ENCODE measurements at places on chromosomes 7 and 10.

DNA sequence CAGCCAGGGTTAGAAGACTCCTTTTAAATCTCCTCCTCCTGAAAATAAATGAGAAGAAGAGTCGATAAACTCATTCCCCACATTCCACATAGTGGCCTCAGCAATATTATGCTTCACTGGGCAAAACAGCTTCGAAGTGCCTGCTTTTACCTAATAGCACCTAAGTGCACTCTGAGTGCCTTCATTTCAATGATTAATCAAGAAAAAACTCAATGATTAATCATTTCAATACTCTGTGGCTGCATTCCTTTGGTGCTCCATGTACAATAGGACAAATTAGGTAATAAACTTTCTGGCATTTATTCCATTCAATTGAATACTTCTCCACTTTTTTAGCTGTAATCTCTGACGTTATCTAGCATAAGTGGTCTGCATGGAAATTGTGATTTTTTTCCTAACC lies 174.6 kb downstream of the CCDC71L start:
- DNase-seq = no peak

GRCh38 chr7:67547183-67547907 lies 550.7 kb downstream of the TYW1 start:
- DNase-seq = no peak

DNA sequence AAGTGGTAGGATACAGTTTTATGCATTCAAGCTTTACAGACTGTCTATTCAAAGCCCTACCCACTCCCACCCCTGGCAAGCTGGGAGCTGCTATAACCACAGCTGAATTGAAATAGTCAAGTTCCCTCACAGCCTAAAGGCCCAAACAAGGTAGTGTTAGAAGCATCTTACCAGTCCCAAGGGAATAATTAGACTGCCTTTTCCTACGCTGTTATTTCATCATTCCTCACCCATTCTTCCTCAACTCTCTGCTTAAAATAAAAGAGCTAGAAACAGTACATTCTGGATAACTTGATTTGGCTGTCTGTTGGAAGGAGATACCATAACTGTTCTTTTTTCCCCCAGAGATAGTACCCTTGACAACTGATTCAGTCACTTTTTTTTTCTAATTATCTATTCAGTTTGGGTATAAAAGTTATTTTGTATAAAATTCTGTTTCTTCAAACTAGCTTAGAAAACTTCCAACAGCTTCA lies 54.0 kb downstream of the RAPGEF5 start:
- DNase-seq = no peak

DNA sequence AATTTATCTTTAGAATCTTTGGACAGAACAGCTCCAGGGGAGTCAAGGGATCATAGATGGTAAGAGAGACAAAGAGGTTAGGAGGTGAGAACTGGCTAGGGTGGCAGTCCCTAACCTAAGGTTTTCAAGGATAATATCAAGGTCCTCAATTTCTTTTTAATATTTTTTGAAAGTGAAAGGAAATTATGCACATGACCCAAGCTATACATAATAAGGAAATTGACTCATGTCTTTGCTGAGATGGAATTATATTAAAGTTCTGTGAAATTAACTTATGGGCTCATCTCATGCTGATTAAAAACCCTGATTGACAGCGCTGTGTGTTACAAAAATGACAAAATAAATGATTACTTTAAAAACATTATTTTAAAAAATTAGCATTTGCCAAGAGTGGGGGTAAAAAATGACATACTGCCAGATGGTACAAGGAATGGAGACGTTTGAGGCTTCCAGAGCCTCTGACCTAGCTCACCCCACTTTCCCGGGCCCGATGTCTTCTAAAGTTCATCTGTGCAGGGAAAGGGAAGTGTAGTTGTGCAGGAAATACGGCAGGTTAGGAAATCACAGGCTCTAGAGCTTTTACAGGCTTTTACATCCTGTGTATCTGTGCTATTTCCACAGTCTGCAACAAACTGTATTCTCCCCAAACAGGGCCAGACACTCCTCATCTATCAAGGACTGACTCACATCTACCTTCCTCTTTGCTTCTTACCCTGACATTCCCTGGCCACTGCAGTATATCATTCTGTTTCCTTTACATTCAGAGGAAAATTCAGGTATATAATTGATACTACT lies 185.6 kb upstream of the PRSS58 start:
- DNase-seq = no peak

GRCh38 chr7:3446786-3447185 lies 145.7 kb downstream of the SDK1 start:
- DNase-seq = no peak

DNA sequence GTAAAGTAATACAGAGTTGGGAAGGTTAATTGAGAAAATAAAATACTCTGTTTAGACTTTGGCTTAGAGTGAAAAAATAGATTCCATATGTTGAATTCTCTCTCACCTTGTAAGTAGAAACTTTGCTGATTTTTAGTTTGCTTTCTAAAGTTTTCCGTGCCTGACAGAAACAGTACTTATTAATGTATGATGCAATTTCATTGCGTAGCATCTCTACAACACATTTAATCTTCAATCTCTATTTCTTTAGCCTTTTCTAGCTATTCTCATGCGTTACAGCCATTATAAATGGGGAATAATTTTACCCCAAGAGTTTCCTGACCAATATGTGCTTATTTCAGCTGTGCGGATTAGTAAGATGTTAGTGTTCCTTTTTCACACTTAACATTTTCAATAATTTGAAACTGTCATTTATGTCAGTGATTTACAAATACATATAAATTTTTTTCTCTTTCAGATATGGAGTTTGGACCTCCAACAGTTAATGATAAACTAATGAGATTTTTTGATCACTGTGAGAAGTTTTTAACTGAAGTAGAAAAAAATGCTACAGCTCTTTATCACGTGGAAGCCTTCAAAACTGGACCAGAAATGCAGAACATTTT lies 3.3 kb downstream of the MINPP1 start:
- DNase-seq = no peak

DNA sequence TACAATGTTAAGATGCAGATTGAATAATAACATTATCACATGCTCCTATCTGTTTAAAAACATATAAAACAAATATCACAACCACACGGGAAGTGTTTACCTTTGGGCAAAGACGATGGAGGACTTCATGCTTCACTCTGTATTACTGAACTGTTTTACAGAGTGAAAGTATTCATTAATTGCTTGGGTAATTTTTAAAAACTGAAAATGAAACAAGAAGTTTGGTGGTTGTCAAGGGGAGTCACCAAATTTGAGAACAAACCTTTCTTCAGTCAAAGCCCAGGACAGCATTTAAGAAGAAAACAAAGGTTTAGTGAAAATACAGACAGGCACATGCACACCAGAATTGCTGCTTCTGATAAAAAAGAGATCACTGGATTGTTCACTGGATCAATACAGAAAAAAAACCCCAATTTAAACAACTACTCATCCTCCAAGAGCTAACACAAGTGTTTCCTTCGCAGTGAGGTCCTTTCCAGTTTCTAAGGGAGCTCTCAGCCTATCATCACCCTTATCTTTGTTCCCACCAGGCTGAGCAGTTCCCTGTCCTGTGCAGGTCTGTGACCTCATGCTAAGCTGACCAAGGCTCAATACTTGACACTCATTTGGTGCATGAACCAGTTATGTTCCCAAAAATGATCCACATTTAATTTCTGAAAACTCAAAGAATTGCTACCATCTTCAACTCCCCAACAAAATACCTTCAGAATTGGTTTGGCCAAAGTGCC lies 8.8 kb downstream of the PARP12 start:
- DNase-seq = no peak

- no peak for DNase-seq
Measured at GRCh38 chr7:27723085-27723484, 16.9 kb upstream of the TAX1BP1 start.

DNA sequence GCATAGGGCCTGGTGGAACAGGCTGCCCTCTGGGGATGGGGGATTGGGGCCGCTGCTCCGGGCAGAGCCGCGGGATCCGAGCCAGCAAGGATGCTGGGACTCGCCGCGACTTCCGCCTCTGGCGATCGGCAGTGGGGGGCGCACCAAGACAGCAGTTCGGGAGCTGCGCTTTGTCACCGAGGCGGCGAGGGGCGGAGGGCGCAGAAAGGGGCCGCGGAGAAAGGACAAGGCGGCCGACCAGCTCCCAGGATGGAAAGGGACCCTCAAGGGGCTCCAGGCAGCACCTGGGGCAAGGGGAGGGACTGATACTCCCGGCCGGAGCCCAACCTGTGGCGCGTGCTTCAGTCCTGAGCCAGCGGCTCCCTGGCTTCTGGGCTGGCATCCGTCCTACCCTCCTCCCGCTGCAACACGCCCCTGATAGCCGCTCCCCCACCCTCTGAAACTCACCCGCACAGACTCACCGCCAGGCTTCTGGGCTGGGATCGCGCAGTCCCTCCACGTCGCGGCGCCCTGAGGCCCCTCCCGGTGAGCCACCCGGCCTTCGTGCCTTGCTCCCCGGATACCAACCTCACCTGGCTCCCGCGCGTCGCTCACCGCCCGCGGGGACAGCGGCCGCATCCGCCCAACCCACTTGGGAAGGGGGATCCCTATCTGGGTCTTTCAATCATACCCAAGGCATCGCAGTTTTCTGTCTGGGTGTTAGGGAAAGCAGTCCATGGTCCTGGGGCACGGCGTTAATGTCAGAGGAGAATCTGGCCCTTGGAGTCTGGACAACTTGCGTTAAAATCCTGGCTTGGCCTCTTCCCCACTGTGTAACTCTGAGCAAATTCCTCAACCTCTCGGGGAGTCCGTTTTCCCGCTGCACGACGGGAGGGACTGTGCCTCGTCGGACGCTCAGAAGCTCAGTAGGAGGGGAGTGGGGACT lies 7.0 kb upstream of the EVX1 start:
- DNase-seq = no peak

- DNase-seq = peak; percentile 34
Measured at GRCh38 chr10:72175149-72175548, 40.7 kb upstream of the ANAPC16 start.

GRCh38 chr7:135240441-135240840 lies 6.8 kb downstream of the STRA8 start:
- DNase-seq = no peak

DNA sequence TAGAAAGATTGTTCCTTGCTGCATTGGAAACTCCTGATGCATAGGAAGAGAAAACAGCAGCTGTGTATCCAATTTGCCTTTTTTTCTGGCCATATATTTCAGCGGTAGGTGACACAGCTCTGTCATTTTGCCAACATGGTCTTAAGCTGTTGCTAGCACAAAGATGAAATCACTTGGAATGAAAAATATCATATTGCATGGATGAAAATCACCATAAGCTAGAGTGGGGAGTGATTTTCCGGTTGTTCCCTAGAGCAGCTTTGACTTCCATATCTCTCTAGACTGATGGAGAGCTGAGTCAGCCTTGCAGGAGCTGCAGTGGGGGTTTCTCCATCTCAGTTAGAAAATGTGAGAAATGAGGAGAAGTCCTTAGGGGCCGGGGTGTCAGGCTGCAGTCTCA lies 38.3 kb upstream of the BTBD16 start:
- DNase-seq = no peak

DNA sequence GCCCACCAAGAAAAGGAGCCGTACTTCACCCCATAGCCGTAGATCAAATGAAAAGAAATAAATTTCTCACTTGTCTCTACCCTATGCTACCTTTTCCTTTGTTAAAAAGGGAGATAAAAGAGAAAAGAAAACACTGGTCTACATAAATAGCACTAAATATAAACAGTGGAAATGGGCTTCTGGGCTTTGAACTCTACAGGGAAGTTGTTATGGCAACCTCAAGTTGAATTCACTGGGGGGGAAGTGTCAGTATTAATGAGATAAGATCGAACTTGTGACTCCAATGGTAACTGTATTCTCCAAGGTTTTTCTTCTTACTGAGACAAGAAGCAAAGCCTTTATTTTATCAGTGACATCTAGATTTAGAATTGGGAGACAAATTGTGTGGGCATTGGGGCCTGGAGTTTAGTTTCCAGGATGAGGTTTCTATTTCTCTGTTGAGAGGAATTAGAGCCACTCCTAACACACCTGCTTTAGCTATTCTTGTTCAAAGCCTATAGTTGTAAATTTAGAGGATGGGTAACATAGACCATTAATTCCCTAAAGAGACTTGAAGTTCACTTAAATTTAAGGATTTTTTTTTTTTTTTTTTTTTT lies 604.3 kb upstream of the GALNT17 start:
- DNase-seq = no peak

DNA sequence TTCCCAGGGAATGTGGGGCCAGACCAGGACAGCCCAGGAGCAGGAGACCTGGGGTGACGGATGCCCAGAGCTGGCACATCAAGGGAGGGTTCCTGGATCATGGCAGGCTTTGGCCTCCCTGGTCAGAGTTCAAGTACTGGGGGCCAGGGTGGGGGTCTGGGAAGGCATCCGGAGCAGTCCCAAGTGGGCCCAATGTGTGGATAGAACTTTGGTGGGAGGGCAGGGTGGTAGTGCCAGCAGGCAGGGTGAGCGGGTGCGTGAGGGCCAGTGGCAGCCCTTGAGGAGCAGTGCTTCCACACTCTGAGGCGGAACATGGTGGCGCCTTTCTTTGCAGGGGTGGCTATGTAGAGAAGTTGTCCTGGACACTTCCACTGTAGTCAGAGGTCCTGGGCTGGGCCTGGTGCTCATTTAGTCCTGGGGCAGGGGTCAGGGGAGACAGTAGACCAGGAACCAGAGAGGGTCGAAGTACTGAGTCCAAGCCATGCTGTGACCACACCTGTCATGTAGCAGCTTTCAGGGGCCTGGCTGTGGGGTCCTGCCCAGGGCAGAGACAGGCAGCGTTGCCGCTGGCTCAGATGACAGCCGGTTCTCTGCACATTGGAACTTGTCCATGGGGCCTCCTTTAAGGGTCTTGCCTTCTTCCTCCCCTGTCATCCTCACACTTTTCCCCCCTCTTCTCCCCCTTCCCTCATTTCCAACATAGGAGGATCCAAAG lies 22.2 kb upstream of the CSGALNACT2 start:
- no peak for DNase-seq

- no peak for DNase-seq
Measured at GRCh38 chr7:106591146-106591545, 69.8 kb downstream of the CCDC71L start.

DNA sequence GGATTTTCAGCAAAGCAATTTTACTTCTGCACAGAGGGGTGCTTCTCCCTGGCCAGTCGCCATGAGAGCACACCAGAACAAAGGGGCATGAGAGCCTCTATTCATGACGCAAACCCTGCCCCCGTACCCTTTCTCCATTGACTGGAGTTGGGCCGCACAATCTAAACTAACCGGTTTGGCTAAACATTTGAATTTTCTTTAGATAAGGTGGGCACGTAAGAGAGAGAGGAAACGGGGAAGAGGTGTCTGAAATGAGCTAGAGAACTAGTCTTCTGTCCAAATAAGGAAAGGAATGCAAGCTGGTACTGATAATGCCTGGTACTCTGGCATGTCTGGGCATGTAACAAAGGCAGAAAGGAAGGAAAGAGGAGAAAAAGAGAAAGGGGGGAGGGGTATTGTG lies 13.2 kb upstream of the SCIN start:
- no peak for DNase-seq

DNA sequence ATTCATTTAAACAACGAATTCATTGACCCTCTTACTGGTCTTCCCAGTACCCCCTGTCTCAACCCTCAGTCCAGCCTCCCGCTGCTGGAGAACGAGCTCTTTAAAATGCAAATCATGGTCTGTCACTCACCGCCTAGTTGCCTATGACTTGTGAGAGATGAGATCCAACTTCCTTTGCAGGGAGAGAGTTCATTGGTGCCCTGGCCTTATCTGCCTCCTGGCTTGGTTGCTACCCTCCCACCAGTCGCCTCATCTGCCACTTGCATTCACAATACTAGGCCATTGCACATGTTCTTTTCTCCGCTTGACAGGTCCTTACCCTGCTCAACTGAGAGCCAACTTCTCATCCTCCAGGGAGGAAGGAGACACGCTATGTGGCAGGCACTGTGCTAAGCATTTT lies 54.0 kb upstream of the MXI1 start:
- DNase-seq = no peak

- DNase-seq = no peak
Measured at GRCh38 chr10:114256822-114257221, 17.8 kb downstream of the VWA2 start.
